ENCODE measurements at places on chromosomes 3 and 15. TPM values are rescaled to one million over a fixed set of nuclear protein-coding genes. Genes with fewer than 3 reads are reported as not detected.

The PLA2G4D gene
- total RNA-seq = not detected

The POPDC2 gene
- total RNA-seq = 1.7 TPM

The C2CD4A gene
- 0.61 TPM for total RNA-seq

GRCh38 chr15:36844534-36844998, 255.8 kb downstream of the MEIS2 start:
- DNase-seq = no peak

- DNase-seq = no peak
These were observed 33.6 kb upstream of the PLSCR5 start for GRCh38 chr3:146638718-146639117.

- no peak for DNase-seq
These were observed 22.1 kb downstream of the MAPKAPK3 start for GRCh38 chr3:50639055-50639494.

GRCh38 chr15:38745626-38746025, 181.0 kb upstream of the RASGRP1 start:
- no peak for DNase-seq

DNA sequence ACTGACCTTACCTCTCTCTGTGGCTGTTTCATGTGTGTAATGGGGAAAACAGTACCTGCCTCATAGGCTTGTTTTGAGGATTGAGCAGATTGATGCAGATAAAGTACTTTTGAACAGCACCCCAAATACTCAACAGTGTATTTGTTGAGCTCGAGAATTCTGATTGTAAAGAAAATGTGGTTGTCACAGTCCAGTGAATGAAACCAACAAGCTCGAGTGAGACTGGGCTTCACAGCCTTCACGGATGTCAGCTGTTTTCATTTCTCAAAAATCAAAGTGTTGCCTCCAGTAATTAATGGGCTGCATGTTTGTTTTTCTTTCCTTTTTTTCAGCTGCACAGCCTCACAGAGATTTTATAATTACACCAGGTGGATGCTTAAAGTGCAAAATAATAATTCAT, 43.7 kb downstream of the PARP15 start:
- DNase-seq = no peak

- no peak for DNase-seq
These were observed 28.3 kb upstream of the TNIK start for GRCh38 chr3:171488479-171488878.

- peak; percentile 18 for DNase-seq
These were observed 13.1 kb upstream of the ANP32A start for GRCh38 chr15:68833700-68834331.

DNA sequence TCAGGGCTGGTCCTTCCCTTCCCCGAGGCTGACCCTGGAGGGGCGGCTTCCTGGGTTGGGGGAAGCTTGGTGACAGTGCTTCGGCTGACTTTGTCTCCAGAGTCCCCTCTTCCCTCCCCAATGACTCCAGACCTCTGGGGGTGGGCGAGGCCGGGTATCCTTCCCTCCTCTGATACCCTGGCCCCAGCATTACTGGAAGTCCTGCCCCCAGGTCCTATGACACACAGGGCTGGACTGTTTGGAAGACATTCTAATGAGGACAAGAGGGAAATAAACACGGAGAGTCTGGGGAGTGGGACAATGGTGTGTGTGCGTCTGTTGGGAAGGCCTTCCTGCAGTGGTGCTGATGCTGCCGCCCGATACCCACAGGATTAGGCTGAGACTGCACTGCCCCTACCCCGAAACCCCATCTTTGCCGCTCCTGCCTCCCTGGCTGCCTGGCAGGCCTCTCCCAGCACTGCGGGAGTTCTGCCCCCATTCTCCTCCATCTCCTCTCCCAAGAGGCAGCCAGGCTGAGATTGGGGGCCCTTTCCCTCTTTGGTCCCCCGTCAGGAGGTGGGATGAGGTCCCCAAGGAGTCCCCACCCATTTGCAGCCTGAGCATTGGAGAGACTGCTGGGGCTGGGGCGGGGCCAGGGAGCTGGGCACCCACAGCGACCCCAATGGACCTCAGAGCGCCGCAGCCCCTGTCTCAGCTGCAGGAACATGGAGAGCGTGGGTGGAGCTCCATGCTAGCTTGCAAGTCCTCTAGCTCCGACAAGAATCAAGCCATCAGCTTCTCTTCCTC, 29.7 kb upstream of the FBLN2 start:
- DNase-seq = no peak

- no peak for DNase-seq
These were observed 6.7 kb downstream of the VPS13C start for GRCh38 chr15:62053439-62054085.

DNA sequence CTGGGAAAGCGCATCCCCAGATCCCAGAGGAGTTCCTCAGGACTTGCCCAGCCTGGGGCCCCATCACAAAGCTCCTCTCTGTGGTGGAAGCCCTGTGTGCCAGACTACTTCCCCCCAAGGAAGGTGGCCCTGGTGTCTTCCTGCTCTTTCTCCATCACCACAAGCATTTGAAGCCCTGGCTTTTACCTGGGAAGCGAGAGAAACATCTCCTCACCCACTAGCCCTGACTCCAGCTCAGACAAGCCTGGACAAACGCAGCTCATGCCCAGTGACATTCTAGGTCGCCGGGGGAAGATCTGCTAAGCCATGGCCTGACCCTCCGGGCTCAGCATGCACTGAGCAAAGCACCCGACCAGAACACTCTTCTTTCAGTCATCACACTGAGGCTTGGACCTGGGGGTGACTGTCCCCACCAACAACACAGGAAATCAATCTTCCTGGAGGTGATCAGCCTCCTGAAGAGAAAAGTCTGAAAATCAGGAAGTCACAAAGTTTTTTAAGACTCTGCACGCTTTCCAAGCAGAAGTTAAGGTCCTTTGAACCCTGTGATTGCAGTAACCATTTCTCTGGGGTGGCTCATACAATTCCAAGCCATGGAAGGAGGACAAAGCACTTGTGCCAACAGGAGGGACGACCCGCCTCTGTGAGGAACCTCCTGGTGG, 40.8 kb downstream of the KLHL25 start:
- no peak for DNase-seq

DNA sequence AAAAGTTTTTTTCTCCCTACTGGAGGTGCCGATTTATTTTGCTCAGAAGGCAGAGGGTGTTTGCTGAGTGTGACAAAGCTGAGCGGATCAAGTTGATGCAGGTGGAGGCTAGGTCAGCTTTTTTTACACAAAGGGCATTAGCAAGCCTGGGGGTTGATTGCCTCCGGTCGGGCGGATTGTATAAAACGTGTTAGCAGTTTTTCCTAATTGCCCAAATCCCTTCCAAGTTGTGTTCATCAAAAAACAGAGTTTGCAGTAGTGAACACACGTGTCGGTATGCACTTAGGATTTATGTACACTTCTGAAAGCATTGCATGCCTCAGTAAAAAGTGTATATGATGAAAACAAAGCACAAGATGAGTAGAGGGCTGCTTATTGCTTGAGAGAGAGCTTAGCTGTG, 2.6 kb downstream of the GPR160 start:
- no peak for DNase-seq

DNA sequence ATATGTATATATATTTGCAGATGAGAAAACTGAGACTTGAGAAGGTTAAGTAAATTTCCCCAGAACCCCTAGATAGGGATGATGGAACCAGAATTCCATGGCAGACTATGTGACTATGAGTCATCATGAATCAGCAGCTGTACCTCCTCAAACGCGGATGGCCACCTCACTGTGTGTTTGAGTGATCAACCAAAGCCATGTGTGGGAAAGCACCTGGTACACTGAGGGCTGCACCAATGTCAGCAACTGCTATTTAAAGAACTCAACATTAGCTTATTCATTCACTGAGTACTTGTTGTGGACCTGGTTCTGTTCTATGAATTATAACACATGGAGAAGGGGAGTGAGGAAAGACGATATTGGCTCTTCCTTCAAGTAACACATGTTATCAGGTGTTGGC, 377.0 kb downstream of the GAP43 start:
- no peak for DNase-seq

DNA sequence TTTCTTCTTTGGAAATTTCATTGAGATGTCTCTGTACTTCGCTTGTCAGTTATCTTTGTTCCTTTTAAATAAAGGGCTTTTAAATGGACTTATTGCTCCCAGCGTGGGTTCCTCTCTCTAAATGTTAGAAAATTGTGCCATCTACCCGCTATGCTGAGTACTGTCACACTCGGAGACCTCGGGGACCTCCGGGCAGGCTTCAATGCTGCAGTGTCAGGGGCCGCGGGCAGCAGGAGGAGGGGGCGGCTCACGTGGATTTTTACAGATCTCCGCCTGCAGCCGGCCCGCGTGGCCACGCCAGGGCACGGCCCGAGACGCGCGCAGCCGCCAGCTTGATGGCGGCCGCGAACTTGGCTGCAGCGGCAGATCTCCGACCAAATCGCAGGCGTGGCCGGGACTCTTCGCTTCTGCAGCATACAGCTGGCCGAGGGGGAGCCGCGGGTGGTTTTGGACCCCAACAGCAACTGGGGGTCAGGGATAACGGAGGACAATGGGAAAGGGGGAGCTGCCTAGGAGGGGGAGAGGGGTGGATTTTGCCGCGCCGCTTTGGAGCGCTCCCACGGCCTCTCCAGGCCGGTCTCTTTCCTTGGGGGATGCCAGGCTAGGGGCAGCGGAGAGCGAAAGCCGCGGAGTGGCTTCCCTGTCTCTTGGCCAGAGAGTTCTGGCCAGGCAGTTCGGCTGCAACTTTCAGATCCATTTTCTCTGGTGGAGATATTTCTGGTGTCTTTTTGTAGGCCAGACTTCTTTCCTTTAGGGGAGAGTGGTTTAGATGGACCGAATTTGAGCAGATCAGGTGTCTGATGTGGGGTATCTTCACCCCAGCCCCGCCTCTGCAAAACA, 15.3 kb downstream of the NR2F2 start:
- no peak for DNase-seq

Measured in activated CD4-positive, alpha-beta T cell treated with anti-CD3 and anti-CD28 coated beads for 36 hours (primary cell).